ENCODE measurements at places on chromosomes 6 and 20.
A peak's percentile ranks its signal among the peaks of the same experiment; 100 is the strongest.

DNA sequence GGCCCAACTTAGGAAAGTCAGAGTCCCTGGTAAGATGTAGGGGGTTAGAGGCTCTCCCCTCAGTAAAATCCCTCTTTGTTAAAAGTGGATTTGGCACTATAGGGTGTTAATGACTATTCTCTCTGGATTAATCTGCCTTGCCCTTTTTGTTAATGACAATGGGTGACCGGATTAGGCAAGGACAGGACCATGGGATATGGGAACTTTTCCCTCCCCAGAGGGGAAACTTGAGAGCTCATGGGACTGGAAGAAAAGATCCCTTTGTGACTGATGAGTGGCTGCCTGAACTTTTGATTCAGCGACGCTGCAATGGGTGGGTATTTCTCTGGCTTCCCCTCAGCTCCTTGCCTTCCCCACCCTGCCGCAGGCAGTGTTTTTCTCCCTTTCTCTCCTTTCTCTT, 12.2 kb upstream of the TAAR9 start:
- DNase-seq, result no peak
- H3K27me3 ChIP-seq, result peaks cover 45% of the 10 kb centered on the region
- H3K4me1 ChIP-seq, result no peaks in the 10 kb centered on the region
- H3K36me3 ChIP-seq, result no peaks in the 10 kb centered on the region

DNA sequence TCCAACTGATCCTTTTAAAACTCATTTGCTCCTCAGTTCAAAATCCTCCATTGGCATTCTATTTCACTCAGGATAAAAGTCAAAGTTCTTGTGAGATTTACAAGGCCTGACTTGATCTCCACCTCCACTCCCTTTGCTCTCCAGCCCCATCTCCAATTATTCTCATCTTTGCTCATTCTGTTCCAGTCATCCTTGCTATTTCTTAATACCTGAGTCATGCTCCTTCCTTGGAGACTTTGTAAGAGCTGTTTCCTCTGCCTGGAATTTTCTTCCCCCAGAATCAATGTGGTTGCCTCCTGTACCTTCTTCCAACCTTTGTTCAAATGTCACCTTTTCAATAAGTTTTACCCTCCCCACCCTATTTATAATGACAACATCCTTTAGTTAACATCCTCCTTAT, 373.5 kb downstream of the HTR1B start:
- no peak overlapping the region for H3K27ac ChIP-seq
- no peaks in the 10 kb centered on the region for H3K27me3 ChIP-seq
- H3K4me3 ChIP-seq, result no peak overlapping the region
- no peaks in the 10 kb centered on the region for H3K36me3 ChIP-seq

GRCh38 chr6:11246722-11247121, 14.3 kb upstream of the NEDD9 start:
- no peaks in the 10 kb centered on the region for H3K27me3 ChIP-seq
- no peak overlapping the region for H3K27ac ChIP-seq
- H3K4me1 ChIP-seq, result peaks cover 15% of the 10 kb centered on the region
- H3K4me3 ChIP-seq, result no peak overlapping the region
- peaks cover 75% of the 10 kb centered on the region for H3K36me3 ChIP-seq

DNA sequence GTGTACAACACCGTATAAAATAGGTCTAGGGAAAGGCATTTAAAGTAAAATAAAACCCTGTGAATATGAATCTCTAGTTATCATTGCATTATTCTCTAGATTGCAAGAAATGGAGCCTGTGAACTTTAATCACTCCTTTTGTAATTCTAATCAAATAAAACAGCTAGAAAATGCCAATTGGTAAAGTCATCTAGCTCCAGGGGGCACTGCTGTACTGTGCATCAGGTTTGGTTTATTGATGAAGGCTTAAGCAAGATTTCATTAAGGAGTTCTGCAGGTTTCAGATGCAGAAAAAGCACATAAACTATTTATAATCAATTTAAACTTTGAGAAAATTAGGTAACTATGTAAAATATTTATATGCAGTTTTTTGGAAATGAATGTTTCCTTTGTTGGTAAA, 645.0 kb downstream of the PHF3 start:
- no peak overlapping the region for H3K4me3 ChIP-seq
- H3K36me3 ChIP-seq, result no peaks in the 10 kb centered on the region
- no peaks in the 10 kb centered on the region for H3K4me1 ChIP-seq
- no peaks in the 10 kb centered on the region for H3K27me3 ChIP-seq
- DNase-seq, result no peak

DNA sequence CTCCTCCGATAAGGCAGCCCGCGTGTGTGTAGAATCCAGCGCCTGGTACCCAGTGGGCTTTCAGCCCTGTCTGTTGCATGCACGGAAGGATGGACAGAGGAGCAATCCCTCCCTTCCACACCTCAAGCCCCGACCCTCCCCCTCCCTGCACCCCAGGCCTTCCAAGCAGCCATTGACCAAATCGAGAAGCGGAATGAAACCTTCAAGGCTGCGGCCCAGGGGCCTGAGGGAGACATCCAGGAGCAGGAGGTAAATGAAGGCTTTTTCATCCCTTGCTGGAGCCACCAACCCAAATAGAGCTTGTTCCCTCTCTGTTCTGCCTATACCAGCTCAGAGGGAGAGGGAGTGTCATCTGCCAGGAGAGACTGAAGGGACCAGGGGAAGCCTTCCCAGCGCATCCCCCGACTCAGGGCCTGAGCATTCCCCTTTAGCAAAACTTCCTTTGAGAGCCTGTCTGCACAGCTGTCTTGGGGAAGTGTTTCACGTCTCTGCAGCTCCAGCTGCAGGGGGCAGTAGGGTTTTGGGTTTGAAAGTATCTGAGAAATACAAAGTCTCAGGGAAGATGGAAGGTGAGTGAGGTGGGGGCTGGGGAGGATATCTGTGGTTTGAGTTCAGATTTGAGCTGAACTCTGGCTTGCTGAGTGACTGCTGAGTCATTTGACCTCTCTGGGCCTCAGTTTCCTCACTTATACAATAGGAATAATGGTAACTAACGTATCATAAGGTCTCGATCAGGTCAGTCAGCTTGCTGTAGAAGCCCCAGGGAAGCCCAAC, 16.1 kb downstream of the FGD2 start:
- no peaks in the 10 kb centered on the region for H3K36me3 ChIP-seq
- H3K4me1 ChIP-seq, result peaks cover 66% of the 10 kb centered on the region
- H3K27ac ChIP-seq, result peak overlapping the region; percentile 22
- peak; percentile 71 for DNase-seq
- no peaks in the 10 kb centered on the region for H3K27me3 ChIP-seq

DNA sequence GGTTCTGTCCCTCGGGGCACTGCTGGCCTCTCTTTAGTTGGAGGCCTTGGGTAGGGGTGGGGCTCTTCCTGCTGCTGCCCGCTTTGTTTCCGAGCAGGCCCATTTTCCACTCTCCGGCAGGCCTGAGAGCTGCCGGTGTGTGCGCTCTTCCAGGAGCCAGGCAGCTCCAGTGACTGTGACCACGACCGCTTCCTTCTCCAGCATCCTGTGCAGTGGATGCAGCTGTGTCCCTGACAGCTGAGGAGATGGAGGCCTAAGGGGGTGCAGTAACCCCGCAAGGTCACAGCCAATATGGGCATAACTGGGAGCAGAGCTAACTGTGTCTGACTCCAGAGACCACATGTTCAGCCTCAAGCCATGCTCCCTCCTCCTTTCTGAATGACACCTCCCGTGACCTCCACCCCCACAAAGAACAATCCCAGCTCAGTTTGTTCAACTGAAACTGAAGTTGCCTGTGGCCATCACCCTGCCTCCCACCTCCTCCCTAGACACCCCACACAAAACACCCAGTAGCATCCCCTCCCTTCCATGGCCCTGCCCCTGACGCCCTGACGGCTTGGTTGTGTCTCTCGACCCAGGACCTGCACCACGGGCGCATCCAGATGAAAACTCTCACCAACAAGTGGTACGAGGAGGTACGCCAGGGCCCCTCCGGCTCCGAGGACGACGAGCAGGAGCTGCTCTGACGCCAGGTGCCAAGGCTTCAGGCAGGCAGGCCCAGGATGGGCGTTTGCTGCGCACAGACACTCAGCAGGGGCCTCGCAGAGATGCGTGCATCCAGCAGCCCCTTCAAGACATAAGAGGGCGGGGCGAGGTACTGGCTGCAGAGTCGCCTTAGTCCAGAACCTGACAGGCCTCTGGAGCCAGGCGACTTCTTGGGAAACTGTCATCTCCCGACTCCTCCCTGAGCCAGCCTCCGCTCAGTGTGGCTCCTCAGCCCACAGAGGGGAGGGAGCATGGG, 27.8 kb downstream of the SPATA2 start:
- H3K27me3 ChIP-seq, result no peaks in the 10 kb centered on the region
- DNase-seq, result no peak
- H3K4me3 ChIP-seq, result no peak overlapping the region
- H3K4me1 ChIP-seq, result peaks cover 5% of the 10 kb centered on the region
- peaks cover 50% of the 10 kb centered on the region for H3K36me3 ChIP-seq

DNA sequence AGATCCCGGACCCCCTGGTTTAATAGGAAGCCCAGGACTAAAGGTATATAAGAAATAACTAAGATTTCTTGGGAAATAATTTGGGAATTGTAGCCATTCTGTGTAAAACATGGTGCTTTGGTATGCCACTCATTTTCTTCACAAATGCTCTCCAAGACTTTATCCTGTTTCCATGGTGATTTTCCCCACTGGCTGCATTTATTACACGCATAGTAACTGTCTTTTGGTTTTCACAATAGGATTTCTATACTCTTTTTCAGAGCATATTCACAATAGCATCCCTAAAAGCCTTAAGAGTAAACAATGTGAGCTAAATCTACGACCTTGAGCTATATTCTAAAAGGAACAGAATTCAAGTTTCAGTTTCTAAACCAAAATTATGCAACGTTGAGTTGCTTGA, 160.8 kb downstream of the COL9A1 start:
- H3K36me3 ChIP-seq, result no peaks in the 10 kb centered on the region
- DNase-seq, result no peak
- H3K27me3 ChIP-seq, result peaks cover 4% of the 10 kb centered on the region
- no peaks in the 10 kb centered on the region for H3K4me1 ChIP-seq
- no peak overlapping the region for H3K27ac ChIP-seq

DNA sequence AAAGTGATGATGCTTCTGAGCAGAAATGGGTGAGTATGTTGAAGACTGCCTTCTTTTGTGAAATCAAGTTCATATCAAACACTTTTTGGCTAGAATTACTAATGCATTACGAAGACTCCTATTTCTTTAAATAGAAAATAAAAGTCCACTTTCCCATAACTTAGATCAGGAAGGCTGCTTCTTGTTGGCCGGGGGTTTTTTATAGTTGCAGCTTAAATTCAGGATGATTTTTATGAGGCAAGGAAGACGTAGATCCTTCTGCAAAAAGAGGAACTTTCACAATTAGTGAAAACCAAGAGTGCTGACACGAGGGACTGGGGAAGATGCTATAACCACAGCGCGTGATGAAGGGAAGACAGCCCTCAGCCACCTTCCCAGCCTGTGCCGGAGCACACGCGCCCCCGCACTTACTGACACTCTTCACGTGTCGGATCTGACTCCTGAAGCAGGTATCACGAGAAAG, 206.1 kb upstream of the PRDM1 start:
- H3K4me1 ChIP-seq, result peaks cover 58% of the 10 kb centered on the region
- DNase-seq, result no peak
- H3K4me3 ChIP-seq, result peak overlapping the region; percentile 43
- peaks cover 4% of the 10 kb centered on the region for H3K27me3 ChIP-seq

GRCh38 chr6:23213193-23213592, 643.8 kb downstream of the HDGFL1 start:
- H3K36me3 ChIP-seq, result no peaks in the 10 kb centered on the region
- no peaks in the 10 kb centered on the region for H3K4me1 ChIP-seq
- no peak for DNase-seq
- H3K4me3 ChIP-seq, result no peak overlapping the region
- H3K27me3 ChIP-seq, result no peaks in the 10 kb centered on the region
- H3K27ac ChIP-seq, result no peak overlapping the region

GRCh38 chr6:122491919-122492555, 20.4 kb upstream of the SERINC1 start:
- H3K4me3 ChIP-seq, result no peak overlapping the region
- peaks cover 1% of the 10 kb centered on the region for H3K27me3 ChIP-seq
- no peak overlapping the region for H3K27ac ChIP-seq
- H3K36me3 ChIP-seq, result peaks cover 3% of the 10 kb centered on the region

DNA sequence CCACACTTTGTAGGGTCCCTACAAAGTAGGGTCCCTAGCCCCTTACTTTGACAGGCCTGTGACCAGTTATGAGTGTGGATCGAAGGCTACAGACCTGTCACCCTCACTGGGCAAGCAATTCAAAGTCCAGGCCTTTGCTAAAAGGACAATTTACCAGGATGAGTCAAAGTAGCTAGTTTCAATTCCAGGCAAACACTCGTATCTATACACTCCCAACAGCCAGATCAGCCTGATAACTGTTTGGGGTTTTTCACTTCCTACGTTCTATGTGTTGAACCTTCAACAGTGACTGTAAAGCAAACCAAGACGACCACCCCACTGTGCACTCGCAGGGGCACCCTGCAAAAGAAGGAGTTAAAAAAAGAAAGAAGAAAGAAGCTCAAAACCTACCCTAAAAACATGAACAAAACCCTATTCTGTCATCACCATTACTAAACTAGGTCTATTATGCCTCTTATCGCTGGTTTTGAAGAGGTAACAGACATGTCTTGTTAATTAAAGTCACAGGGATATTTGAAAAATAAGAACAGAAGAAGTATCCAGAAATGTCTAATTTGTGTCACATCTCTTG, 3.2 kb downstream of the GFOD1 start:
- peaks cover 4% of the 10 kb centered on the region for H3K36me3 ChIP-seq
- H3K27ac ChIP-seq, result peak overlapping the region; percentile 8
- no peak for DNase-seq
- peaks cover 9% of the 10 kb centered on the region for H3K27me3 ChIP-seq
- H3K4me1 ChIP-seq, result peaks cover 55% of the 10 kb centered on the region

GRCh38 chr6:167668019-167668753, 158.5 kb upstream of the AFDN start:
- DNase-seq, result no peak
- no peak overlapping the region for H3K27ac ChIP-seq
- no peaks in the 10 kb centered on the region for H3K36me3 ChIP-seq

- H3K4me1 ChIP-seq, result no peaks in the 10 kb centered on the region
- no peak overlapping the region for H3K27ac ChIP-seq
- H3K27me3 ChIP-seq, result peaks cover 4% of the 10 kb centered on the region
- no peaks in the 10 kb centered on the region for H3K36me3 ChIP-seq
- no peak overlapping the region for H3K4me3 ChIP-seq
Measured at GRCh38 chr6:3808759-3809514, 40.2 kb upstream of the FAM50B start.

- no peak overlapping the region for H3K27ac ChIP-seq
- H3K4me1 ChIP-seq, result no peaks in the 10 kb centered on the region
- H3K4me3 ChIP-seq, result no peak overlapping the region
- DNase-seq, result no peak
- no peaks in the 10 kb centered on the region for H3K36me3 ChIP-seq
Measured at GRCh38 chr6:43917878-43918382, 147.9 kb downstream of the VEGFA start.

DNA sequence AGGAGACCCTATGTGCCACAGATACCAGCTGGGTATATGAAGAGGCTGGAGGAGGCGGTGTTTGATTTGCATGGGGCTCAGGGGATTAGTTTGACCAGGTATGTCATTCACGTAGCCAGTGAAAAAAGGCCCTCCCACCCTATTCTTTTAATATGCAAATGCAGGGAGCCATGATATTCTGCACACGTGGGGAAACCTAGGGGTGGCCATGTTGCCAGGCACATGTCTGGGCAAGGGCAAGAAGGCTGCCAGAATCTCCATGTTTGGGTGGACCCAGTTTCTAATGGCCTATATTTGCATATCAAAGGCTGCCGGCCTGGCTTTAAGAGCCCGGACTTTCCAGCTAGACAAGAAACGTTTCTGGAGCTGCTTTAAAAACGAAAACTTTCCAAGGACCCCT, 60.4 kb downstream of the SOX4 start:
- no peak overlapping the region for H3K27ac ChIP-seq
- H3K4me1 ChIP-seq, result no peaks in the 10 kb centered on the region
- no peak overlapping the region for H3K4me3 ChIP-seq
- H3K36me3 ChIP-seq, result no peaks in the 10 kb centered on the region
- H3K27me3 ChIP-seq, result peaks cover 2% of the 10 kb centered on the region

Data from activated T-helper 2 cell treated with anti-CD3 and anti-CD28 coated beads, Interferon-gamma antibody, Interleukin-2, Interleukin-4, amounts not matched to agents 10 μg/mL and 5 μg/mL and 100 μg/mL, durations not matched to agents 14 hours and 24 hours and 36 hours (primary cell).